Stimulated activated CD4-positive, alpha-beta T cell treated with anti-CD3 and anti-CD28 coated beads, Interleukin-15, amount 100 ng/mL, for 24 hours (primary cell): ENCODE measurements at places on chromosomes 11 and 22.

GRCh38 chr11:118082880-118083552 is 3.7 kb downstream of the SMIM35 start:
- DNase-seq = no peak

- peak; percentile 74 for DNase-seq
Measured at GRCh38 chr11:3642071-3642951, 519 bp upstream of the ART5 start.

DNA sequence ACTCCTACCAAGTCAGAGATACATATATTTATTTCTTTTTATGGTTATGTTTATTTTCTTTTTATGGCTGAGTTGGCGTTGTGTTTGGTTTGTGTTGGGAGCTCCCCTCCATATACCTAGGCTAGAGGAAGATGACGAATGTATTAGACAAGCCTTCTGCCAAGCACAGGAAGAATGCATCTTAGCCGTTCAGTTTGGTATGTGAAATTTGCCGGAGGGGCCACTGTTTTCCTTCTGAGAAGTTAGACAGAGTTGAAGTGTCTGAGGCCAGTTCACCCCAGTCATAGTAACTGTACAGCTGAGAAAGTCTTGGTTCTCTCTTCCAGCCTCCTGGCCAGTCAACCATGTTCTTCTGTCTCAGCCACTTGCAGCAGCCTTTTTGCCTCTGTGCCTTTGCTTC is 29.8 kb downstream of the TEAD1 start:
- DNase-seq = no peak

- DNase-seq = no peak
Measured at GRCh38 chr22:23075525-23076216, 5.4 kb downstream of the GNAZ start.

DNA sequence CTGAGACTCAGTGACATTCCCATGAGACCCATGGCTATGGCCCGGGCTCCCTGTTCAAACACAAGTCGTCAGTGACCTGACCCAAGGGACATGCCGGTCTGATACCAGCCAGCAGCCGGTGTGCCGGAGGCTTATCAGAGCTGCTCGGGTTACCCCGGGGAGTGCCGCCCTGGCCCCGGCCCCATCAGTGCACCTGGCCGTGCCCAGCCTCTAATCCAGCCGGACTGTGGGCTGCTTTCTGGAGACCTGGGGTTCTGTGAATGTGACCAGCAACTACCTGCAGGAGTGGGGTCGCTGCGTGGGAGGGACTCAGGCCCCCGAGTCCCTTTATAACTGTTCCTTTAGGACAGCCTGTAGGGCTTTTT is 52.7 kb downstream of the LINC01488 start:
- no peak for DNase-seq

GRCh38 chr22:20238536-20238900 is 29.6 kb downstream of the RTN4R start:
- peak; percentile 73 for DNase-seq

GRCh38 chr22:47042861-47043496 is 280.5 kb downstream of the TBC1D22A start:
- DNase-seq = no peak

DNA sequence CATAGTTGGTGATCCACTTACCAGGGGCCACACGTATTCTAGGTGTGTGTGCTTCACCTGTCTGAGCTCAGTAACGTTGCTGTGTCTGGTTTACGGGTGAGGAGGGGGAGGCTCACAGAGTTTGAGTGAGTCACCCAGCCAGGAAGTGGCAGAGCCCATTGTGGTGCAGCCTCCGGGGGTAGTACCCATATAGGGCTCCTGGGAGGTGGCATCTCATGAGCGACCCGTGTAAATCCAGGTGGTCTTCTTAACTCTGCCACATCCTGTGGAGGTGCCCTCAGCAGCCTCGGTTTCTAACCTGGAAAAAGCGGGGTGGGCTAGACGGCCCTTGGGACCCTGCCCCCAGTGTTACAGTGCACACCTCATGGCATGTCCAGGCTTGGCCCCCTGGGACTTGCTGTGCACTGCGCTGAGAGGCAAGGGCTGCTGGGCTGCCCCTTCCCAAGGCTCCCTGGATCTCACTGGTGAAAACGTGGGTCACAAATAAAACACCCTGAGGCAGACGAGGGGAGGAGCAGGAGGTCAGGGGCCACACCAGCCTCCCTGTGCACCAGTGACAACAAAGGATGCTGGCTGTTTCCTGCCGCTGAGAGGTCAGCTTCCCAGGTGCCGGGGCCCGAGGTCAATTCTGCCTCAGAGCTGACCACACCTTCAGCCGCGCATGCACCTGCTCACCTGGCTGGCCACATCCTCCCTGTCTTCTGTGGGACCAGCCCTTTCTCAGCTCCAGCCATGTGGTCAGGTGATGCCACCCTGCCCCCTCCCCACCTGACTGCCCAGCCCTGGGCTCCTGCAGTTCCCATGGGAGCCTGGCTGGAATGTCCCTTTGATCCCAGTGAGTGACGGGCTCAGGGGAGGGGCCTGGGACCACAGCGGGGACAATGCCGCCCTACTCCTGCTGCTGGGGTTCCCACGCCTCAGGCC is 305.1 kb downstream of the CTTN start:
- no peak for DNase-seq

DNA sequence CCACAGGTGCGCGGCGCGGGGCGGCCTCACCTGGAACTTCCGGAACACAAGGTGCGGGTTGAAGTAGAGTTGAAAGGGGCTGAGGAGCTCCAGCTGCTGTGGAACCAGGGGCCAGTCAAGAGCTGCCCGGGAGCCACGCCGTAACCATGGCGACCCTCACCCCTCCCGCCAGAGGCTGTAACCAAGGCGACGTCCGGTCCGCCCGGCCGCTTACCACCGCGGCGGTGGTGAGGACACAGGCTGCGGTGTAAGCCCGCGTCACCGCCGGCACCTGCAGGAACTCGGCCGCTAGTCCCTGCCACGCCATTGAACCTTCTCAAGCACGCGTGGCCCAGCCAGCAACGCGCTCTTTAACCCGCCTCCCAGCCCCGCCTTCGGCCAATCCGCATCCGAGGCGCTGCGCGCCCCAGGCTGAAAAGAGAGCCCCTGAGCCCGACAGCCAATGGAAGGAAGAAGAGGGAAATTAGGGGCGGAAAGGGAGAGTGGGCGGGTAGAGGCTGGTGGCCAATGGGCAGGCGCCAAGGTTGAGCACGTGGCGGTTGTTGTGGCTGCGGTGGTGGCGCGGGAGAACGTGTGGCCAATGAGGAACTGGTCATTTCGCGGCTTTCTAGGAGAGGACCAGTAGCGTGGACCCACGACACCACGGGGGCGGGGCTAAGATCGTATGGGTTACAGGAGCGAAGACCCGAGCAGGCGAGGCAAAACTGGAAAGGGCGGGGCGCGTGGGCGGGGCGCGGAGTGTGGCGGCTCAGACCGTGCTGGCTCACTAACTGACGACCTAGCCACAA is at the start of gene DERL3:
Gene DERL3, minus strand, starts transcription at position 326 of the 788 bp plus-strand sequence. Its CDS starts 19 bp downstream, at position 307.
- DNase-seq = peak; percentile 98

DNA sequence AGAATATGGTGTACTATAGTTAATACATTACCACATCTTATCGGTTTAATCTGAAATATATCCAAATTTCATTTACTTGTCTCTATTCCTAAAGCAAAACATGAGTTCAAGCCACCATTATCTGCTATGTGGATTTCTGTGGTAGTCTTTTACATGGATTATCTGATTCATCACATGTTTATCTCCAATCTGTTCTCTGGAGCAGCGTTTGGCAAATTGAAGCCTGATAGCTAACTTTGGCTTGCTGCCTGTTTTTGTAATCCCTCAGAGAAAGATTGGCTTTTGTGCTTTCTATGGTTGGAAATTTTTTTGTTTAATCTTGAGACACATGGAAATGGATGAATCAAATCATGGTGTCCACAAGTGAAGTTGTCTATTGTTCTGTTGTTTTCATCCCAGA is 274.3 kb downstream of the JRKL start:
- no peak for DNase-seq

DNA sequence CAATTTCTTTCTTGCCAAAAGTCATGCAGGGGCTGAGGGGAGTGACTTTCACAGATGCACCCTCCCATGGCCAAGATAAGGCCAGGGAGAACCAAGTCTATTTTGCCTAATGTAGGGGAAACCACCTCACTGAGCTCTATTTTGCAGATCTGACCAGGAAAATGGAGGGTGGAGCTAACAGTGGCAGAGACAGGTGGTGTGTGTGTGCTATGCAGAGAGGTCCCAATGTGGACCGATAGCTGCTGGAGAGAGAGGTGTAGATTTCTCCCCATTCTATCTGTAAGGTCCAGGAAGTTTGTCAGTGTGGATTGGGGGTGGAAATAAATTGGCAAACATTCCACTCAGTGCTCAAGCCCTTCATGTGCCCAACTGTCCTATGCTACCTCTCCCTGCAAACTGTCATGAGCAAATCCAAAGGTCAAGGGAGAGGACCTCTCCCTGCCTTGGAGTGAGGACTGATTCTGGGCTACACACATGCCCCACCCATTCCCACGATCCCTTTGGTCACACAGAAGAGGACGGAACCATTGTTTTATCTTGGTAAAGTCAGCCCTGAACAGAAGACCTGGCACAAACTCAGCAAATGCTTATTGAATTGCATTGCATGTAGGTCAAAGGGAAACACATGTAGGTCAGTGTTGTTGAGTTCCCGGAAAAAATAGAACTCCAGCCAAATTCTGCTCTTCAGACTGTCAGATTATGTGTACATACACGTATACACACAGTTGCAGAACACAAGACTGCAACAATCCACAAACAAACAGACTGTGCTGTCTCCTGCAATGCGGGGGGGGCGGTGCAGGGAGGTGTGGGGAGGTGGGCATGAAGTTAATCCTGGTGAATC is 65.9 kb downstream of the C11orf58 start:
- DNase-seq = no peak

DNA sequence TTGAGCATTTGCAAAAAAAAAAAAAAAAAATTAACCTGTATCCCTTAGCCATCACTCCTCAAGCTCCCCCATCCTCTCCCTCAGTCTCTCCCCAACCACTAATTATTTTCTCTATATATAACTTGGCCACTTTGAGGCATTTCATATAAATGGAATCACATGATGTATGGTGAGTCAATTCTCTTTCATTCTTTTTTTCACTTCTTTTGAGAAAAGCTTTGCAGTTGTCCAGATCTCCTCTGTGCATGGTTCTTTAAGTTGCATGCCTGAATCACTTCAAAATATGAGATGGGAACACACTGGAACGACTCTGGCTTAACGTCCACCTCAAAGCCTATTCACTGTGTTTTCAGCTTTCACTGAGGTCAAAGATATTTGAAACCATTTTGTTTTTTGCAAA is 40.7 kb downstream of the SHANK2 start:
- no peak for DNase-seq

GRCh38 chr11:118547132-118547531 is 16.1 kb downstream of the TMEM25 start:
- no peak for DNase-seq

DNA sequence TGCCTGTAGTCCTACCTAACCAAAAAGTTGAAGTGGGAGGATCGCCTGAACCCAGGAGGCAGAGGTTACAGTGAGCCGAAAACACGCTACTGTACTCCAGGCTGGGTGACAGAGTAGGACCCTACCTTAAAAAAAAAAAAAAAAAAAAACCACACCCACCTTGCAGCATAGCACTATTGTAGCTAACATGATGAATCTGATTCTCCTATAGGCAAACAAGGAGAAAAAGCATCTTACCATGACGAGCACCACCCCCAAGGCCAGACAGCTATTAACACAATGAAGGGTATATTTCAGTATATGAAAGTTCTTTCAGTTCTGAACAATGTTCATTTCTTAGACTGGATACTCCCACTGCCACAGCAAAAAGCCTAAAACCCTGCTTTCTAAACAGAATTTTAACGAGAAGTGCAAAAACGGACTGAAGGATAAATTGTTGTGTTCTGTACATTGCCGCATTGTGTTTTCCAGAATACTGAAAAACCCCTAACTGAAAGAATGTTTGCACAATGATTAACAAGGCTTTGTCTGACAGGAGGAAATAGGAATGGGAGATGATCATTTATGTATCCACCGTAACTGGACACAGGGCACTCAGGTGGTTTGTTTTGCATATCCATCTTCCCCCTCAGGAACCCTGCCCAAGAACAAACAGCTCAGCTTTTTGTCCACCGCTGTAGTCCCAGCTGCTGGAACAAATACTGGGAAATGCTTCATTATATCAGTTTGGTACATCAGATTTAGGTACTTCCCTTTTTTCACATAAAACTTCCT is 8.9 kb downstream of the PISD start:
- DNase-seq = no peak

- DNase-seq = no peak
Measured at GRCh38 chr22:17412232-17412631, 43.0 kb downstream of the CECR2 start.

DNA sequence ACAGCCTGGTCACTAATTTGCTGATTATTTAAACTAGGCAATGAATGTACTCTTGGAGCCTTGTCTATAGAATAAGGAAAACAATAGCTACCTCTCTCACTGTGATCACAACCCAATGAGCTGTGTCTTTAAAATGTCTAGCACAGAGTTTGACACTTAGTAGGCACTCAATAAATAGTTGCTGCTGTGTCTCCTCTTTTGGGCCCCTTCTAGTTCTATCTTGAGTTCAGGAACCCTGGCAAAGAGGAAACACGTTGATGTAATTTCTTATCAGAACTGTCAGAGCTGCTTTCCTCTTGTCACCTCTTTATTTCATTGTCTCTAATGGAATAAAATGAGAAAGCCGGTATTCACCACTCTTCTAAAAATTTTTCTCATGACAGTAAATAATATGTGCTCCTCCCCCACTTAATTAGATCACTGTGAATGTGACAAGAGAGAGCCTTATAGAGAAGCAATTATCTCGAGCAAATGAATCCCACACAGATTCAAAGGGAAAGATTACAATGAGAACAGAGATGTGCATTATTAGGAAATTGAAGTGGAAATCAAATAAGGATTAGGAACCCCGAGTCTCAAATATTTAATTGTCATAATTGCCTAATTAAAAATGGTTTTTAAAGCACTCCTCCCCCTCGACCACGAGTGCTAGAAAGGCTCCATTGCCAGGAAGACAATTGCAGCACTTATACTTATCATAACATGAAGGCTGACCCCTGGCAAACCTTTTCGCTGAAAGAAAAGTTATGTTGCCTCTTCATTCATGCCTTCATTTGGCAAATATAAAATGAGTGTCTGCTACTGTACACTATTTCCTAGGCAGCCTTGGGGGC is 175.0 kb upstream of the BDNF start:
- DNase-seq = no peak

DNA sequence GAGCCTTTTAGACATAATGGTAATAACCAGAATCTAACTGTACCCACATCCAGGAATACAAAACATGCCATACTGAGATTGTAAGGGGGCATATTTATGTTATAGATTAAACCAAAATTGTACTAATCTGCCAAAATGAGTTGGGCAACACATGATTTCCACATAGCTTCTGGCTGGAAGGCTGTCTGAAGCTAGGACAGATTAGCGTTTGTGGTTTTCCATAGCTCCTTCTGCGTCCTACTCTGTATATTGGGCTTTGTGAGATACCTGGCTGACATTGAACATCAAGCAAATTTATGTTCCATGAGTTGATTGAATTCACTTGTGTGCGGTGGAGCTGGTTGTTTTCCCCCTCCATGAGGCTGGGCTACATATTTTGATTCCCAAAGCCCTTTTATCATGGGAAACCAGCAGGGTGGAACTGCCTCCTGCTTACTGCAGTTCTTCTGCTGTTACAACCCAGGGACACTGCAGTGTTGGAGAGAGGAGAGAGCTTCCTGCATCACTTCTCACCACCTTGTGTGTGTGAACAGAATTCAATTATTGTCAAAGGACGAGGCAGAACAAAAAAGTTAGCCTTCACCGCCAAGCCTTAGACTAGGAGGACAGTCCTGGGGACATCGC is 114.9 kb downstream of the C11orf91 start:
- no peak for DNase-seq
